ENCODE measurements at places on chromosomes 2 and 18.
A peak's percentile ranks its signal among the peaks of the same experiment; 100 is the strongest.

GRCh38 chr18:9750606-9751304 lies 42.7 kb downstream of the RAB31 start:
- no peak for DNase-seq

DNA sequence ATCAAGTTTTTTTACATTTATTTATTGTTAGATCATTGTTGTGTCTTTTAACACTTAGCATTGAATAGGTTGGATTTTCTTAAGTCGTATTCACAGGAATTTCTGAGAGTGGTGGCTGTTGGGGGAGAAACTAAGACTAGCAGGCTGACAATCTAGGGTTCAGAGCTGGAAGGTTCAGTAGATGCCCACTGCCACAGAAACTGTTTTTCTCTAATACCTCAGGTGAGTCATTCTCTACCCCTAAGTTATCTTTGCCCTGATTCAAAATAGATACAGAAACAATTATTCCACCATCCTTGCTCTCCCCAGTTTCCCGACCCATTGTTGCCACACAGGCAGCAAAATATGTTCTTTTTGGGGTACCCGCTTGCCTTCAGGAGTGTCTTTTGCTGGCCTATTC lies 870.8 kb upstream of the ID2 start:
- DNase-seq, result no peak

- DNase-seq, result no peak
These were observed 145.0 kb downstream of the ZNF407 start for GRCh38 chr18:74742573-74743243.

- no peak for DNase-seq
These were observed 70.3 kb upstream of the CTLA4 start for GRCh38 chr2:203797276-203797675.

- no peak for DNase-seq
These were observed 301.5 kb upstream of the LYPD1 start for GRCh38 chr2:132971310-132972061.

- DNase-seq, result no peak
These were observed 29.9 kb downstream of the IGFBP2 start for GRCh38 chr2:216663106-216663505.

DNA sequence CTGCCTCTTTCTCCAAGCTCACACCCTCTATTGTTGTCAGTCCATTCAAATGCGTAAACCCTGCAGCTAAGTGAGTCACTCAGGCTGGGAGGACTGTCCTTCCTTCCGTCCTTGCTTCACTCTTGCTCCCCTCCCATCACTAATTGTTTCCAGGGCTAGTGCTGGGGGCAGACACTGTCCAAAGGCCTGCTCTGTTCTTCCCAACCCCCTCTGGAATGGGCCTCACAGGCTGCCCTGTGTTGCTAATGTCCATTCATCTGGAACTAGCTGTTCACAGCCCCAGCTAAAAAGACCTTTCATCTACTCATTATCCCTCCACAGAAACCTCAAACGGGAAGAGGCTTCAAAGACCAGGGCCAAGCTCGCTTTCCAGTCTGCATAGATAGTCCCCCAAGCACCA lies 31.9 kb upstream of the NRP2 start:
- DNase-seq, result no peak

DNA sequence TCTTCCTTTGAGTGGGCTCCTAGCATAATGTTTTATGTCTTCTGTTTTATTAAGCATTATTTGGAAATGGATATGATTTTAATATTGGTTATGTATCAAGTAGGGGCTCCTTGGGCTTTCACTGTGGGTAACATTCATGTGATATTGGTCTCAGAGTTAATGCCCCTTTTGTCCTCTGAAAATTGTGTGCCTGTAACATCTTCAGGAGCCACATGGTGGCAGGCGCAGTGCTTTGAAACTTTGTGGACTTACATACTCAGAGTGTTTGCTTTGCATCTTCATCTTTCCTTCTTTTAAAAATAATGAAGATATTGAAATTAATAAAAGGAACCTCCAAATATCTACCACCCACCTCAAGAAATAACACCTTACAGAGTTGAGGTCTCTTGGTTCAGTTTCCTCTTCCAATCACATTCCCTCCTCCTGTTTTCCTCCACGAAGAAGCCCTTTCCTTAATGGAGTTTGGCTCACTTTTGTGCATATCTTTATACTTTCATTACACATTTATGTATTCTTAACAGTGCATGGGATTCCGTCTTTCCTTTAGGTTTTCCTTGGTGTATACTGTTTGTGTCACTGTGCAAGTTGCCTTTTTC lies 73.5 kb downstream of the LIMS1 start:
- peak; percentile 69 for DNase-seq
